ENCODE measurements at places on chromosomes 12 and 14. TPM values are rescaled to one million over a fixed set of nuclear protein-coding genes. Genes with fewer than 3 reads are reported as not detected.
A peak's percentile ranks its signal among the peaks of the same experiment; 100 is the strongest.

Gene STON2
- polyA plus RNA-seq, result not detected

Gene TAS2R14
- 1.2 TPM for polyA plus RNA-seq

Gene TCTN1
- 13.6 TPM for polyA plus RNA-seq

Gene ADGRD1
- polyA plus RNA-seq, result 0.20 TPM

Gene SSTR1
- polyA plus RNA-seq, result not detected

Gene CLEC12A
- polyA plus RNA-seq, result 0.15 TPM

Gene CD163L1
- polyA plus RNA-seq, result not detected

Gene TAS2R42
- not detected for polyA plus RNA-seq

- DNase-seq, result no peak
These were observed 7.1 kb upstream of the OAS2 start for GRCh38 chr12:112971248-112971647.

- peak; percentile 32 for DNase-seq
These were observed 36.0 kb upstream of the SNX6 start for GRCh38 chr14:34665785-34666435.

DNA sequence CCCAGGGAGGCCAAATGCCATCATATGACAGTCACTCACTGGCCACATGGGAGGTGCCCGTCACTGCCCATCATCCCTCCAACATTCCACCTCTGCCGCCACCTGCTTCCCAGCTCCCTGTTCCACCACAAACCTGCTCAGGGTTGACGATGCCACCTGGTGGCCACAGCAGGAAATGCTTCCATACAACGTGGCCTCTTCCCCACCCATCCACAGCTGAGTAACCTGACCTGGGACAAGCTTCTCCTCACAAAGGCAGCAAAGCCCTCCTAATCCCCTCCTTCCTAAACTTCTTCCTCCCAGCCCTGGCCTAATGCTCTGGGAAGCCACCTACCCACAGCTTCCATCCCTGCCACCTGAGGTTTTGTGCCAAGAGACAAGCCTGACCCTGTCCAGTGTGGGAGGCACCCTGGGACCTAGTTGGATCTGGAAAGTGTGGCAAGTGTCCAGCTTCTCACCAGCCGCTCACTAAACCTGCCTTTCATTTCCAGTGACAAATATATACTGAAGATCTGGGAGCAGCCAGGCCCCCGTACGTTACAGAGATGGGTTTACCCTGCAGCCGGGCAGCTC lies 4.3 kb downstream of the DEGS2 start:
- DNase-seq, result no peak

DNA sequence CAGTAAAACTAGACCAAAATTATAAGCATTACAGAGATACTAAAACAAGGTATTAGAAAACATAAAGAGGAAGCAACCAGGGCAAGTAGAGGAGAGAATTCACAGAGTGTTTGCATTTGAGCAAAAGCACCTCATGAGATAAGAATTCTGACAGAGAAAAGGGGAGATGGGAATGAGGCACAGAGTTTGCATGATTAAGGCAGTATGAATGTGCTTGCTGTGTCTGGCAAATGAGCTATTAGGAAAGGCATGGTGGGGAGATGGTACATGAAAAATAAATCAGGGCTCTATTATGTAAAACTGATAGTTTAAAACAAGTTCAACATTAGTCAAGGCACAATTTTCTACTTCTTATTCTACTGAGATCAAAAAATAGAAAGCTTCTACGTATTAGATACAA lies 23.1 kb downstream of the GARIN6 start:
- DNase-seq, result no peak

DNA sequence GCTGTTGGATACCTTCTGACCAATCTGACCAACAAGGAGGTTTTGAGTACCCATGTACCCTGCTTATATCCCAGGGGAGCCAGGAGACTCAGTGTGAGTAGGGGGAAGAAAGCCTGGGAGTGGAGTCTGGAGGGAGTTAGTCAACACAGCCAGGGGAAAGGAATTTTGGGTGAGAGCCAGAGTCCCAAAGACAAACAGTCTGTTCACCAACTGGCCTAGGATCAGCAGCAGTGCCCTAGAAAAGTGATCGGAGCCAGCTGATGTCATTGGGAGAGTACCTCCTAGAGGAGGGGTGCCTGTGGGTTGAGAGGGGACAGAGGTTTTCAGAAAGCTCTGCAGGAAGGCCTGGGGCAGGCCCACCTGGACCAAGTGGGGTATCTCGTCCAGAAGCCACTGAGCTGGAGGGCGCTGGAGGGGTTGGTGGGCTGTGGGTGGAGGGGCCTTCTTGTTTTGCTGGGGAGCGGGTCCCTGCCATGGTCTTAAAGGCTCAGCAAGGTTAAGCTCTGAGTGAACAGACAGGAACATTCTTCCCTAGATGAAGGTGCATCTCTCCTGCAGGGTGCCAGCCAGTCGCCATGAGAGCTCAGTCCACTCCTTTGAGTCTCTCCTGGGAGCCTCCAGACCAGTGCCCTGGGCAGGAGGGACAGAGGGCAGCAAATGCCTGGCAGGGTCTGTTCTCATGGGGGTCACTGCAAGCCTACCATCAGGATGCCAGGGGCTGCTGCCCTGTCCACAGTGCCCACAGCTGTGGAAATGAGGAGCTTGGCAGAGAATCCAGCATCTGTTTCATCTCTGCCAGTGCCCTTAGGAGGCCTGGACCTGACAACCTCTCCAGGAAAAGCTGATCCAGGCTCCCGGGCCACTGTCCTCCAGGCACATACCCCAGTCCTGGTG lies 63.6 kb downstream of the CHGA start:
- DNase-seq, result no peak

- DNase-seq, result no peak
These were observed 158.5 kb downstream of the NELL2 start for GRCh38 chr12:44717612-44718011.

DNA sequence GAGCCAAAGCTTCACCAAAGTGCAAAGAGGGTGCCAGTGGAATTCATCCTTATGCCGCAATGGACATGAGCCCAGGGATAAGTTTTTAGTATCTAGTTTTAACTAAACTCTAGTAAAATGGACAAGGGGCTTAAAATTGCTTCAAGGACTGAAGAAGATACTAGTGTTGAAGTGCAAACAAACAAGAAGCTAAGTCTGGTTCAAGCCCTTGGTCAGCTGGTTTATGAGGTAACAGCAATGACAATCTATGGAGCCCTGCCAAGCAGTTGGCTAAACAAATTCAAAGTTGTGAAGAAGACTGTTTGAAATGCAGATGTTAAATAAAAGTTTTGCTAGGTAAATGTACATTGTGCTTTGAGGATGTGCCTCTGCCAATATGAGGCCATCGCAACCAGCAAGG lies 209.4 kb downstream of the KTN1 start:
- no peak for DNase-seq

GRCh38 chr12:39886106-39886505 lies 219.8 kb downstream of the SLC2A13 start:
- no peak for DNase-seq

DNA sequence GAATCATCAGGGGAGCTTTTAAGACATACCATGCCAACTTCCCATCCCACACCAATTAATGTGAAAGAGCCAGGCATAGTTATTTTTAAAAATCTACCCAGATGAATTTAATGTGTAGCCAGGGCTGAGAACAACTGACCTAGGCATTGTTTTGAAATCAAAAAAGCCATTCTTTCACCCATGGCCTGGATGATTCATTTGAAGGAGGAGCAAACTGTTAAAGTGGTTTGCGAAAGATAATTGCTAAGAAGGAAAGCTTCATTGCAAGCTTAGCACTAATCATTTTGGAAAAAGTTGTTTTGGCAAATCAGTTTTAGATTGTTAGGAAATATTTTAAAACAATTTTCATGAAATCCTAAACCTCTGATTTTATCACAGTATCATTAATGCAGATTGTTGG lies 2.1 kb upstream of the GTSF1 start:
- DNase-seq, result no peak

GRCh38 chr12:93710574-93710926 lies 33.4 kb downstream of the CRADD start:
- DNase-seq, result no peak

GRCh38 chr12:88267630-88268029 lies 125.5 kb downstream of the TMTC3 start:
- no peak for DNase-seq

GRCh38 chr12:95316798-95317197 lies 99.2 kb downstream of the VEZT start:
- no peak for DNase-seq

- no peak for DNase-seq
These were observed 6.6 kb upstream of the PPM1A start for GRCh38 chr14:60242429-60242828.

- DNase-seq, result no peak
These were observed 35.4 kb upstream of the AACS start for GRCh38 chr12:125029761-125030358.

GRCh38 chr14:94269156-94269555 lies 23.9 kb downstream of the SERPINA10 start:
- DNase-seq, result no peak

GRCh38 chr14:95275494-95275893 lies 44.2 kb downstream of the CLMN start:
- DNase-seq, result no peak

GRCh38 chr14:101490771-101491170 lies 70.5 kb upstream of the DIO3 start:
- DNase-seq, result no peak

- DNase-seq, result no peak
These were observed 52.0 kb downstream of the HELB start for GRCh38 chr12:66354291-66354690.
